ENCODE measurements at places on chromosomes 5 and 9.
A peak's percentile ranks its signal among the peaks of the same experiment; 100 is the strongest.

DNA sequence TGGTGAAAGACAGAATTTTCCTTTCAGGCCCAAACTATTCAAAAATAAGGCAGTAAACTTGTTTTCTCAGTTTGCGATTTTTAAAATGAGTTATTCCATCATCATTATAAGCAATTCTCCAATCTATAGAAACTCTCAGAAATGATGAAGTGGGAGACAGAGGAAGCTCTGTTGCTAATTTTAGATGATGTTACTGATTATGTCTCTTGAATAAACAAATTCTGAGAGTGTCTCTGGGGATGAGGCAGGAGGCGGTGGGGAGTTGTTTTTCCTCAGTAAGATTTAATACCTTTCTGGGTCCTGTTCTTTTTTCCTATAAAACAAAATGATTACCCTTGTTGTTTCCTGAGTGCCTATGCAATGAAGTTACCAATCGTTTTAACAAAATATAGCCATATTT is 43.9 kb upstream of the TEX48 start:
- DNase-seq: no peak

GRCh38 chr5:174313615-174314014 is 268.1 kb downstream of the NSG2 start:
- DNase-seq: no peak

DNA sequence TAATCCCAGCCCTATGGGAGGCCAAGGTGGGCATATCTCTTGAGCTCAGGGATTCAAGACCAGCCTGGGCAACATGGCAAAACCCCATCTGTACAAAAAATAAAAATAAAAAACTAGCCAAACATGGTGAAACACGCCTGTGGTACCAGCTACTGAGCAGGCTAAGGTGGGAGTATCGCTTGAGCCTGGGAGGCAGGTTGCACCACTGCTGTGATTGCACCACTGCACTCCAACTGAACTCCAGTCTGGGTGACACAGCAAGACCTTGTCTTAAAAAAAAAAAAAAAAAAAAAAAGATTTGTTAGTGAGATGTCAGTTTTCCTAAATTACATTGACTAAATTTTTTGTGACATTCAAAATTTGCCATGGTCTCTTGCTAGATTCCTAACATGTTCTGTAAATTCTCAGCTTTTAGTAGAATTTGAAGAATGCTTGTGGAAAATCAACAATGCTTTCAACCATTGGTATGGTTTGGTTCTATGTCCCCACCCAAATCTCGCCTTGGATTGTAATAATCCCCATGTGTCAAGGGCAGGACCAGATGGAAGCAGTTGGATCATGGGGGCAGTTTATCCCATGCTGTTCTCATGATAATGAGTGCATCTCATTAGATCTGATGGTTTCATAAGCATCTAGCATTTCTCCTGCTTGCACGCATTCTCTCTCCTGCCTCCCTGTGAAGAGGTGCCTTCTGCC is 236.1 kb downstream of the ARRDC3 start:
- no peak for DNase-seq

- DNase-seq: no peak
Observed at GRCh38 chr5:55903121-55903701, 52.1 kb downstream of the IL31RA start.

- DNase-seq: no peak
Observed at GRCh38 chr9:97975376-97975775, 7.8 kb upstream of the ANP32B start.

GRCh38 chr9:37121881-37122280 is 1.5 kb downstream of the ZCCHC7 start:
- DNase-seq: no peak

GRCh38 chr5:36590513-36591286 is 15.7 kb upstream of the SLC1A3 start:
- no peak for DNase-seq

- DNase-seq: no peak
Observed at GRCh38 chr5:179732918-179733771, 523 bp downstream of the MAML1 start.

- no peak for DNase-seq
Observed at GRCh38 chr5:68419081-68419636, 203.6 kb downstream of the PIK3R1 start.

DNA sequence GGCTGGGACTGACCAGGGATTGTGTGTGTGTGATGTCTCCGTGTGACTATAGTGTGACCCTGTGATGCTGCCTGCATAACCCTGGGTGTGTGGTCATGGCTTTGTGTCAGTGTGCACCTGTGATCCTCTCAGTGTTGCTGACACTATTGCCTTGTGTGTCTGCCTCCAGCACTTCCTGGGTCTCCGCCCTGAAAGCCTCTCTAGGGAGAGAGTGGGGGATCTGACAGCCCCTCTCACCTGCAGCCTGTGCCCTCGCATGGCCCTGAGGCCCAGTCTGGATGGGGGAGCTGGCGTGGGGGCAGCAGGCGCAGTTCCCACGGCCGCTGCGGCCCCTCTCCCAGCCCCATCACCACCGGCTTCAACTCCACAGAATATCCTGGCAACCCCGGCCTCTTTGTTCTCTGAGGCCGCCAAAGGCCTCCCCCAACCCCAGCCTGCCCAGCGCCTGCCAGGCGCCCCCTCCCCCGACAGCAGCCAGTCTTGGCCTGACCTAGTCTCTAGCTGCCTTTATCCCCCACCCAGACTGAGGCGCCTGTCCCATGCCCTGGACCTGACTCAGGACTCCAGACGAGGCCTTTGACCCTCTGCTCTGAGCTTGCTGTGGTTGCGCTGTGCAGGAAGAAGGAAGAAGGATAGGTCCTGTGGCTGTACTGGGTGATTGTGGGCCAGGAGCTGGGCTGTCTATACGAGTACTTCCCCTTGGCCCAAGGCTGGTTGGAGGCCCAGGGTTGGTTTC is 38.7 kb downstream of the CXXC5 start:
- DNase-seq: no peak

DNA sequence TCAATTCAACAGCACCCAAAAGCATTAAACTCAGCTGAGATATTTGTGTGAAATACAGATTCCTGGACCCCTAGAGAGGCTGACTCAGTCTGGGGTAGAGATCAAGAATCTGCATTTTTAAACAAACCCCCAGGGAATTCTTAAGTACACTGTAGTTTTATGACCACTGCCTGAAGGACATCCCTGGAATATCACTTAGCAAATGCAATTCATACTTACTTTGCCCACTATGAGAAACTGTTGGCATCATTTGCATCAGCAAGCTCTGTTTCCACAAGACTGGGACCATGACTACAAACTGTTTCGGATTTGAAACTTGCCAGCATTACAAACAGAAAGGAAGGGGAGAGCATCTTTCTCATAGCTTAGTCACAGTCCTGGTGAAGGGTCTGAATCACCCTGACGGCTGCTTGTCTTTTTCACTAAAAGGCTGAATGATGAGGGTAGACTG is 63.7 kb downstream of the MLLT3 start:
- DNase-seq: no peak

GRCh38 chr9:23830929-23831730 is 5.1 kb upstream of the ELAVL2 start:
- no peak for DNase-seq

DNA sequence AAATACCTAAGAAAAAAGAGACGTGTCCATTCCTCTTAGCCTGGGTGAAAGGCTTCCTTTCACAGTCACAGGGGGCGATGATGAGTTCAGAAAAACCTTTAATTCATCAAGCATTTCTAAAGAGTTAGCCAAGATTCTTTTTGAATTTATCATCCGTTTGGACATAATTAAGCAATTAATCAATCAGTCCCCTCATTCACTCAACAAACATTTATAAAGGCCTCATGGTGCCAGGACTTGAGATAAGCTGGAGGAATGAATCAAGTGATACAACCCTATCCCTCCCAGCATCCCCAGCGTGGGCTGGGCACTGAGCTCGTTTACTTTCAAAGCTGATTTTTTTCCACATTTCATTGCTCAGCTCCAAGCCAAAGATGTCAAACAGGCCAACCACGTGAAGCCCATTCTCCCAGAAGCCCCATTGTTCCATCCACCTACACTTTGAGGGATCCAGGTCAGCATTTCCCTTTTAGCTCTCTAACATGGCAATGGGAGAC is 140.5 kb downstream of the SLIT3 start:
- DNase-seq: no peak

DNA sequence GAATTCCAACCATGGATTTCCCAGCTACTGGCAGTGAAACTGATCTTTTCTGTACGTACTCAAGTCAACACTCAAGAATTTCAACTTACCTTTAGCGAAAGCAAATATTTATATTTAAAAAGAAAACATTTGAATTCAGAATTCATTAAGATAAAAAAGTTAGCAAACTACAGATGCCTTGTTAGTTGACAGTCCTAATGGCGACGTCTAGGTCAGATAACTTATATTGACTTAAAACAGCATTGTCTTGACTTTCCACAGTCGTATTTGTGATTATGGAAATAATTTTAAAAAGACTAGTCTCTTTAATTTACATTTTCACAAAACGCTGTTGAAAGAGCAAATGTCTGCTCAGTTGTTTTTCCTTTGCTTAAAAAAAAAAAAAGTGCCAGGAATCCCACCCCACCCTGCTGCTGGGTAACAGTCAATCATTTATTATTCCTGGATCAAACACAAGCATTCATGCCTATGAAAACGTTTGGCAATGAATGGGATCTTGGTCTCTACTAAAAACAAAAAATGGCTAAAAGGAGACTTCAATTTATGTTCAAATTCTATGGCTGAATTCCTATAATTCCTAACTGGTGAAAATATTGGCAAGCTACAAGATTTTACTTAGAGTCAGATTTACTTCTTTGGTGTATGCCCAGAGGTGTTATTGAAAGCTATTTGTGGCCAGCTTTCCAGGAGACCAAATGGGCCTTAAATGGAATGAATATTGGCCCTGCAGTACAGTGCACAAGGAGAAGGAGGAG is 22.0 kb downstream of the OR2S2 start:
- DNase-seq: no peak

GRCh38 chr5:34832568-34832967 is 6.4 kb upstream of the TTC23L start:
- DNase-seq: no peak

DNA sequence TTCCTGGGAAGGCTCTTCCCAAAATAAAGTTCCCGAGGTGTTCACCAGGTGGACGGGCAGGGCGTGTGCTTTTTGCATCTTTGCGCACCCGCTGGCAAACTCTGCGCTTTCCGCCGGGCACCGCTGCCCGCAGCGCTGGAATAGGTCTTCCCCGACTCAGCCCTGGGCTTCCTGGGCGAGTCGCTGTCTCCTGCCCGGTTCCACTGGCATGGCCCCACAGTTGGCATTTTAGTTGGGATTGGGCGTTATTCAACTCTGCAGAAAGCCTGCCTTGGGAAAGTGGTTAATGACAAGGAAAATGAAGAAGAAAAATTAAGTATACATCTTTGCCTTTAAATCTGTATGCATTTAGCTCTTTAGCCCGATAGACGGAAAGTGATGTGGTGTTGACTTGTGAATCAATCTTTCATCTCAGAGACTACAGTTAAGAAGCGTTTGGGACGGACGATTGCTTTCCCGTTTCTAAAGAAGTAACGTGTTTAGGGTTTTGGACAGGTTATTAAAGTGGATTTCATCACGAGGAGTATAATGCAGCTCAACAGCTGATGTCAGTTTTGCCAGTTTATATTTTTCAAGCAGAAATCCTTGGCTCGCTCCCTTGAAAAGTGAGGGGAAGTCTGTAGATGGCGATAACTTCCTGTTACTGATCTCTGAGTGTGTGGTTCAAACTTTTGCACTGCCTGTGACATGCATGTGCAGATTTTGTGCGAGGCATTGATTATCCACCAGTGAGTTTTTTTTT is 946 bp downstream of the ADCY2 start:
- no peak for DNase-seq

GRCh38 chr5:160390787-160391696 is 8.8 kb downstream of the FAM200C start:
- DNase-seq: no peak

GRCh38 chr5:160508780-160509361 is 87.2 kb downstream of the PTTG1 start:
- peak; percentile 33 for DNase-seq

- no peak for DNase-seq
Observed at GRCh38 chr5:135100431-135100830, 66.4 kb upstream of the PITX1 start.

GRCh38 chr5:128777052-128777451 is 188.2 kb upstream of the SLC27A6 start:
- no peak for DNase-seq

DNA sequence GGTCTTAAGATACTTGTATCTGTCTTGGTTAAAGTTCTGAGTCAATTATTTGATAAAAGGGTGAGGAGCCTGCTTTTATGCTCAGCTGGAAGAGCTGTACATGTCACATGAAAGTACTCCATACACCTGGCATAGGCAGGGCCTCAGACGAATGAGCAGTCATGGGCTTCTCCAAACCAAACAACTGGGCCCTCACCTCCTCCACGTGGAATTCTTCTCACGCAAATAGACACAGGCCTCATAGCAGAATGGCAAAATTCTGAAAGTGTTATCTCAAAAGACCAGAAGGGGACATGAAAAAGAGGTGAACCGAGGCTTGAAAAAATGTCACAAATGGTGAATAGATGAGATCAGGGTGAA is 48.6 kb downstream of the FAM240B start:
- no peak for DNase-seq

DNA sequence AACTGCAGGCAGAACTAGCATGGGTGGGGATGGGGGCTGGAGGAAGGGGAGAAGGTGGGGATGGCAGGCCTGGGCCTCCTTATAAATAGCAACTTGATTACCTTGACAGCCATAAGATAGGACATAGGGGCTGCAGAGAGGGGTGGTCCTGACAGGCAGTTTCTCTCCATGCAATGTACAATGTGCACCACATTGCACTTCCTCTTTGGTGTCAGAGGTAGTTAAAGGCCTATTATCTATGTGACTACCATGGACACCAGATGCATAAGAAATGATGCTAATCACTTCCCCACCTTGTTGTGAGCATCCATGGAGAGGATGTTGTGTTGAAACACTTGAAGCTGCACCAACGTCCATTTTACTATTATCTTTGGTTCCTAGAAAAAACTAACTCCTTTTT is 20.2 kb upstream of the SUB1 start:
- no peak for DNase-seq

- peak; percentile 68 for DNase-seq
Observed at GRCh38 chr5:145975361-145976066, 39.1 kb downstream of the SH3RF2 start.

- DNase-seq: no peak
Observed at GRCh38 chr5:67178085-67178484, 18.5 kb downstream of the CD180 start.

Measured in pulmonary artery endothelial cell (primary cell).